H54 (cell line): ENCODE measurements at places on chromosomes 1 and 21.

- DNase-seq, result no peak
These were observed 473.3 kb upstream of the PLXNA2 start for GRCh38 chr1:208717525-208717924.

- DNase-seq, result no peak
These were observed 933 bp upstream of the FTCD start for GRCh38 chr21:46156378-46156645.

DNA sequence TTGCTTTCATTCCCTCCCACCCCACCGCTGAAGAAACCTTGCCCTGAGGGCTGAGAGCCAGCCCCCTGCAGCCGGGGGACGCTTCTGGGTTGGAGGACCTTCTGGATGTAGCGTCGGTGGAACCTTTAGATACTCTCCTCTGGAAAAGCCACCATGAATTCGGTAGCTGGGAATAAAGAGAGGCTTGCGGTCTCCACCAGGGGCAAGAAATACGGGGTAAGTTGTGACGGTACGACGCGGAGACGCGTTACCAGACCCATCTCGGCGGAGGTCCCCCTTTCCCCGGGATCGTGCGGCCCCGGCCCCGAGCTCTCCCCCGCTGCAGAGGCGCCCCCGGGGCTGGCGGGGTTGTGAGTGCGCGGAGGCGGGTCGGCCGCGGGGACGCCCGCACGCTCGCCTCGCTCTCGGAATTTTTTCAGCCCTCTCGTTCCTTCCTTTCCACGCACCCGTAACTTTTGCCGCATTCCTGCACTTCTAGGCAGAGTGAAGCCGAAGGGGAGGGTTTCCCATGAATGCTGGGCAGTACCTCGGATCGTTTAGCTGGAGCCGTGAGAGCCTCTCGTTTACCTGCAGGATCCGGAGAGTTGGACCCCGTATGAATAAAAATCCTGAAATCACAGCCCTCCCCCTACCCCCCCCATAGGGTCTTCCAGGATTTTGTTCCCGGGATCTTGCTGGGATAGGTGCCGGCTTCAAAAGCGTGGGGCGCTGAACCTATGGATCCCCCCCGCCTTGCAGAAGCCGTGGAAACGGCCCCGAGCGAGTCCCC, 671 bp downstream of the KIF26B start:
- DNase-seq, result no peak

DNA sequence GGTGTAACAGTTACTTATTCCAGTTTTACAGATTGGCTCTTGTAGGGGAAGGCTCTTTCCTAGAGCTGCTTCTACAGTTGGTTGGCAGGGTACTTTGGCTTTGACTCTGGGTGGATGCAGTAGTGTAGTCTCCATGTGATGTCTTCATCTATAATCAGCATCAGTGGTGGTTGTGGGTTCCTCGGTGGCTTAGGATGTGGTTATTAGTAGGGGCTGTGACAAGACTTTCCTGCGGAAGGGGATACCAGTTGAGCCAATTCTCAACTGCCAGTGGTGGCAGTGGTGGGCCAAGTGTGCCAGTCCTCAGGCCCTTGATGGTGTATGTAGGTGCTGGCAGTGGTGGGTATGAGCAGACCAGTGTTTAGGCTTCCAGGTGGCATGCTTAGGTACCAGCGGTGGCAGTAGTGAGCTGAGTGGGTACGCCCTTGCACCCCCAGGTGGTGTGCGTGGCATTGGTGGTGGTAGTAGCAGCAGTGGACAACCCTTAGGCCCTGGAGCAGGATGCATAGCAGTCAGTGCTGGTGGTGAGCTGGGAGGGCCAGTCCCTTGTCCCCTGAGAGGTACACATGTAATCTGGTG, 27.2 kb upstream of the KLF18 start:
- no peak for DNase-seq

- DNase-seq, result no peak
These were observed 60.9 kb upstream of the TARBP1 start for GRCh38 chr1:234539666-234540403.

DNA sequence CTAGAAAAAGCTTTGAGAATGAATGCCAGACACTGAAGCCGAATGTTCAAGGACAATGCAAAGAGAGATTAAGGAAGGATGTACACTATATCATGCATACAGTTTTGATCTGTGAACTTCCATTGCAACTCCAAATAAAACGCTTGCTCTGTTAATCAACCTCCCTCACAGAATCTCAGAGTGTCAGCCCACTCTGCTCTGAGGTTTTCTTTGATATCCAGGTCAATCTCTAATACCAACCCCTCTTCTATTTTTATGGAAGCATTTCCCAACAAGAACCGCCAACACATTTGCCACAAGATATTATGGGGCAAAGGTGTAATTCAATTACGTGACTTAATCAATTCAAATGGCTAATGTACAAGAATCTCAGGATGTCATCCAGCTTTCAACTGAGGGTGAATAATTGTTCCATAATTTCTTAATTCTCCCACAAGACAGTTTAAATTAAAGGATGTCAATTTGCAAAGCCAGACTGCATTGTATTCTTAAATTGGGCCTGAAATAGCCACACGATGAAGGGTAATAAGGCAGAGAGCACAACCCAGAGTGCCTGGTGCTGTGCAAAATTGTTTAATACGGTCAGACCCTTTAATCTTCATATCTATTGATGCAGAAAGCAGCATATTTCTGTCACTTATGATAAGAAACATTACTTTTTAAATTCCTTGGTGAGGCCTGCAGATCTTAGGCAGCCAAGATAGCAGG, 459.2 kb upstream of the DAB1 start:
- no peak for DNase-seq

DNA sequence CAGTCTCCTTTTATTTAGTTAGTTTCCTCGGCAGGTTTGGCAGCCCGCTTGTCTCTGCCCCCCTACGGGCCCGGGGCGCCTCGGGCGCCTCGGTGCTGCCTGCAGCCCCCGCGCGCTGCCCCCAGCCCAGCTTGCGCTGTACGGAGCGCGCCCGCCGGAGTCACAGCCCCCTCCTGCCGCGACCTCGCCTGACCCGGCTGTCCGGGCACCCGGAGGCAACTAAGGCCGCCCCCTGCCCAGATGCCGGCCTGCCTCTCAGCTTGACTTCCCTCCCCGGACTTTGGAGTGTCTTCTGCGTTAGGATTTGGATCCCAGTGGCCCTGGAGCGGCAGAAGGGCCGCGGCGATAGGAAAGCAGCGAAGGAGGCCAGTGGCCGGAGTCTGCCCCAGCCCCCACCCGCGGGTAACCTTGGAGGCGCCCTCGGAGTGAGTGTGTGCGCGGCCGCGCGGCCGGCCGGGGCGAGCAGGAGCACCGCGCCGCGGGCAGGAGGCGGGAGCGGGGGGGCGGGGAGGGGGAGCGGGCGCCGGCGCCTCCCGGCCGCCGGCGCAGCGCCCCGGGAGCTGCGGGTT, 7.6 kb downstream of the CDKN2C start:
- DNase-seq, result no peak

- DNase-seq, result no peak
These were observed 148.6 kb downstream of the NPHP4 start for GRCh38 chr1:5843521-5844096.

- no peak for DNase-seq
These were observed 61.3 kb downstream of the XKR8 start for GRCh38 chr1:28021064-28021463.

DNA sequence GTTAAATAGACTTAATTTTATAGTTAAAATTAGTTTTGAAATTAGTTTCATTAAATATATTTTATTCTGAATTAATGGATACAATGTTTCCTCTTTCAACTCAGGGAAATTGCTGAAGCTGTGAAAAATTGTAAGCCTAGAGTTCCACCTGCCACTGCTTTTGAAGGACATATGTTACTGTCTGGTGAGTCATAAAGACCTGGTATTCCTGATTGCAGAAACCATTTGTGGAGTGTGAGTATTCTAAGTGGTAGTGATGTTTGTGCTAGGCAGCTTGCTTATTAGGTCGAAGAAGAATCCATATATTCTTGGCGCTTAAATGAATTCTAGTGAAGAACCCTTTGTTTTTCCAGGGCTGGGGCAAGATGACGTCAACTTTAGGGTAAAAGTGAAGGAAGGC, 34.0 kb downstream of the MTR start:
- no peak for DNase-seq

- no peak for DNase-seq
These were observed 6.5 kb upstream of the ATP1A4 start for GRCh38 chr1:160144921-160145320.

DNA sequence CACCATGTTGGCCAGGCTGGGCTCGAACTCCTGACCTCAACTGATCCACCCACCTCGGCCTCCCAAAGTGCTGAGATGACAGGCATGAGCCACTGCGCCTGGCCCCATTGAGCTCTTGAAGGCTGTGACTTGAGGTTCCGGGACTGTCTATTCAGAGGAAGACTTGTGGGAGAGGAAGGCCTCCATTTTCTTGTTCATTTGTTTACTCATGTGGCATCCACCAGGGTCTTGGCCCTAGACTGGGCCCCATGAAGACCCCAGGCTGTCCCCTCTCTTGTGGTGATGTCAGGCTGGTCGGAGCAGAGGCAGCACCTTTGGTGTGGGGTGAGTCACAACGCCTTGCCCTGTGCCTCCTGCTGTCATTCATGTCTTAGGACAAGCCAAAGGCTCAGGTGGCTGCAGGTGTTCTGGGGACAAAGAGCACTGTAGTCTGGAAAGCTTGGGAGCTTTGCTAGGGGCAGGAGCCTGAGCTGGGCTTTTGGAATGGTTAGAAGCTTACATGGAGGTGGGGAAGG, 224.6 kb upstream of the C1orf174 start:
- no peak for DNase-seq
